Stimulated activated CD8-positive, alpha-beta memory T cell treated with anti-CD3 and anti-CD28 coated beads, Interleukin-12 subunit alpha, Interleukin-12 subunit beta, amount 100 ng/mL, for 1 hour (primary cell): ENCODE measurements at places on chromosomes 12 and 14.

- no peak for DNase-seq
These were observed 12.9 kb downstream of the ETV6 start for GRCh38 chr12:11662369-11662768.

DNA sequence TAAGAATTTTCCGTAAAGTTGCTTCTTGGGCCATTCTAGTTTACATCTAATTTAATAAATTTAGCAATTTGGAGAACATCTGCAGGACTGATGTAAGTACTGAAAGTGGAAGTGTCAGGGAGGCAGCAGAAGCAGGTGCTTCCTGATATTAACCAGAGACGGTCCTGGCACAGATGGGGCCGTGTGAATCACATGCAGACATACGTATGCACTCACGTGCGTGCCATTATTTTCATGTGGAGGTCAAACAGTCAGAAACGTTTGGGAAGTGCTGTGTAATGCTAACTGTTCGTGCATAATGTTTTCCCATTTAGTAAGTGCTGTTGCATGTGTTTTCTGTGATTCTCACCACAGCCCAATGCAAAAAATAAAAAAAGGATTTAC is 87.8 kb upstream of the DYNC1H1 start:
- peak; percentile 47 for DNase-seq

DNA sequence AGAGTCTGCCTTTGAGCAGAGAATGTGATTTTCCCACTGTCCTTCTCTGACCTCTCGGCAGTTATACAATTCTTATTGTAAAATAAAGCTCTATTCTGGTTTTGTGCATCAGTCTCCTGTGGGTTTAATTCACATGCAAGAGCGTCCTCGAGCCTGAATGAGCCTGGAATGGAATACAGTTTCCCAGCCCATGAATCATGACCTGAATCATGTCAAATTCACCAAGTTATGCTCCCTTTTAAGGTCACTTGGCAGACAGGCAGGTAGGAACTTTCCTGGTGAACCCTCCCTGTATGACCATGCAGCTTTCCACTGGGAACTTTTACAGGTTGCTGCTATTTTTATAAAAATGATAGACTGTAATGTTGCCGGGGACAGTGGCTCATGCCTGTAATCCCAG is 41.7 kb downstream of the BICD1 start:
- no peak for DNase-seq

- DNase-seq: no peak
These were observed 78.3 kb downstream of the SERPINA3 start for GRCh38 chr14:94690486-94690885.

DNA sequence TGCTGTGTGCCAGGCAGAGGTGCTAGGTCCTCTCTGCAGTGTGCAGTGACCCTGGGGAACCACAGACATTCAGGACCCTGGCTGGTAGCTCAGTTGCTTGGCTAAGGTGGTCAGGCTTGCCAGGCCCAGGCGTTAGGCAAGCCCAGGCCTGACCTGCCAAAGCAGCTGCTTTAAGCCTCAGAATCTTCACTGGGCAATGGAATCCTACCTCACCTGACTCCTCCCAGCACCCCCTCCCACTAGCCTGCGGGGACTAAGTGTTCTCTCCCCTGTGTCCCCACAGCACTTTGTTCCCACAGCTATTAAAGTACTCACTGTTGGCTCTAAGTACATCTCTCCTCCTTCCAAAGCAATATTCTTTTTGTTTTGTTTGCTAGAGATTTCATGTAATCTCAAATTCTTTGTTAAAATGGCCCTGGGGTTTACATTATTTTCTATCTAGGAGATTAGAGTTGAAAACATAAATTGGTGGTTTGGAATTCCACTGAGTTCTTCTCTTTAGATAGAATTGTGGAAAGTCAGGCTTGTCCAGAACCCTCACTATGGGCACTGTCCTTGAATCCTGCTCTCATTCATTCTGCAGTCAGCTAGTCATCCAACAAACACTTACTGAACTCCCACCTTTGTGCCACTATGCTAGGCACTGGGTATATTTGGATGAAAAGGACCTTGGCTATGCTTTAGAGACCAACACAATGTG is 44.4 kb downstream of the DGLUCY start:
- DNase-seq: no peak

- peak; percentile 14 for DNase-seq
These were observed 1.2 kb downstream of the DUSP16 start for GRCh38 chr12:12561371-12562015.

DNA sequence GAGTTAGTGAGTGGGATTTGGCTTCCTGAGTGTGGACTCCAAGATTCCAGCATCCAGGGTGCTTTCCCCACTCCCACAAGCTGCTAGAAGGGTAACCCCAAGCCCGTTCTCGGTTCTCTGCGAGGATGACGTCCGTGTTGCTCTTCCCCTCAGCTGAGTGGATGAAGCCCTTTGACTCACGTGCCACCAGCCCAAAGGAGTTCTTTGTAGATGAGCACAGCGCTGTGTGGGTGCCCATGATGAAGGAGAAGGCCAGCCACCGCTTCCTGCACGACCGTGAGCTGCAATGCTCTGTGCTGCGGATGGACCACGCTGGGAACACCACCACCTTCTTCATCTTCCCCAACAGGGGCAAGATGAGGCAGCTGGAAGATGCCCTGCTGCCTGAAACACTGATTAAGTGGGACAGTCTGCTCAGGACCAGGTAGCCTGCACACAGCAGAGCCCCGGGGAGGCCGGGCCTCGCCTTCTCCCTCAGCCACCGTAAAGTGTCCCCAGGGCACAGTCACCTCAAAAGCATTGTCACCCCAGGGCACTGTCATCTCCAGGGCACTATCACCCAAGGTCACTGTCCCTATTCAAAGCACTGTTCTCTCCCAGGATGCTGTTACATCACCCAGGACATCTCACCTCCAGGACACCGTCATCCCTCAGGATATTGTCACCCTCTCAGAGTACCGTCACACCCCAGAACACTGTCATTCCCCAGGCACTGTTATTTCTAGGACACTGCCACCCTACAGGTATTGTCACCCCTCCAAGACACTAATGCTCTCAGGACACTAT is 31.3 kb downstream of the SERPINA3 start:
- no peak for DNase-seq

- no peak for DNase-seq
These were observed 51.6 kb upstream of the PIWIL1 start for GRCh38 chr12:130286041-130286440.

DNA sequence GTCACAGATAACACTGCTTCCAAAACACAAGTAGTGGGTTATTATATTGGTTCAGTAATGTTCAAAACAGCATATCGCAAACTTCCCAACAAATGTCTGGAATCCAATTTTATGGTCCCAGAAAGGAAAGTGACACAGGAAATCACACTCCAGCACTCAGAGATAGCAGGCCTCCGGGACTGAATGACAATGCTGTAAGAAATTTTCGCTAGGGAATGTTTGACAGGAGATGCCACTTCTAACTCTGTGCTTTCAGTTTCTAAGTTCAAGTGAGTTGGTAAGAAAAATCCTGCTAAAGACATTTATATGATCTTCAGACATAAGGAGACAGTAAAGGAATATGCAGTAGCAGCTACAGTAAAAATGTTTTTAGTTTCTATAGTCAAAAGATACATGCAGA is 93.2 kb downstream of the SLC2A13 start:
- no peak for DNase-seq

DNA sequence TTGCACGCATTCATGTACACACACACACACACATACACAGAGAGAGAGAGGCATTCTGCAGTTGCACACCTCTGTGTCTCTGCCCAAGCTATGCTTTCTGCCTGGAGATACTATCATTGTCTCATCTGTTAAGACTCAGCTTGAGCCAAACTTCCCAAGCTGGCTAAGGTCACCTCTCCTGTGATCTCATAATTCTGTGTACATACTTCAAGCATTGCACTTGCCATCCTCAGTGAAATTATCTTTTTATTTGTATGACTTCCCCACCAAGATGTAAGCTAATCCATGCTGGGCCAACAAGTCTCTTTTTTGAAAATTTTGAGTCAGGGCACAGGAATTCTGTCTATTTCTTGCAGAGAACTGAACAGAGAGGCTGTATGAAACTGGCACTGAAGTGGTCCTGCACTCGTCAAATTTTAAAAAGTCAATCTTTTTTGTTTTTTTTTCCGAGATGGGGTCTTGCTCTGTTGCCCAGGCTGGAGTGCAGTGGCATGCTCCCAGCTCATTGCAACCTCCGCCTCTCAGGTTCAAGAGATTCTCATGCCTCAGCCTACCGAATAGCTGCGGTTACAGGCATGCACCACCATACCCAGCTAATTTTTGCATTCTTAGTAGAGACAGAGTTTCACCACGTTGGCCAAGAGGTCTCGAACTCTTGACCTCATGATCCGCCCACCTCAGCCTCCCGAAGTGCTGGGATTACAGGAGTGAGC is 44.3 kb downstream of the TMTC1 start:
- no peak for DNase-seq

GRCh38 chr14:87156878-87157277 is 836.1 kb downstream of the GALC start:
- no peak for DNase-seq

DNA sequence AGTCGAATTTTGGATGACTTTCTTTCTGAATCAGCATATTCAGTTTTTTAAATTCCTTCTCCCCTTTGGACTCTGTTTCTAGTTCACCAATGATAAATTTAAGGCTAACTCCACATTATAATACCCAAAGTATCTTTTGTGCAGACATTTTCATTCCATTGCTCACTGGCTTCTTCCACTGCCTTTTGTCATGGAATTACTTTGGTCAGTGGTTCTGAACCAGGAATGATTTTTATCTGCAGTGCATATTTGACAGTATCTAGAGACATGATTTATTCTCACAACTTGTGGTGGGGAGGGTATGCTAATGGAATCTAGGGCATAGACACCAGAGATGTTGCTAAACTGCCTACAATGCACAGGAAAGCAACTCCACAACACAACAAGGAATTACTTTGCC is 234.4 kb upstream of the PRKD1 start:
- DNase-seq: no peak

- peak; percentile 15 for DNase-seq
These were observed 3.5 kb downstream of the PTPN21 start for GRCh38 chr14:88551094-88551870.

- no peak for DNase-seq
These were observed 483.5 kb downstream of the ATP23 start for GRCh38 chr12:58424735-58425392.

DNA sequence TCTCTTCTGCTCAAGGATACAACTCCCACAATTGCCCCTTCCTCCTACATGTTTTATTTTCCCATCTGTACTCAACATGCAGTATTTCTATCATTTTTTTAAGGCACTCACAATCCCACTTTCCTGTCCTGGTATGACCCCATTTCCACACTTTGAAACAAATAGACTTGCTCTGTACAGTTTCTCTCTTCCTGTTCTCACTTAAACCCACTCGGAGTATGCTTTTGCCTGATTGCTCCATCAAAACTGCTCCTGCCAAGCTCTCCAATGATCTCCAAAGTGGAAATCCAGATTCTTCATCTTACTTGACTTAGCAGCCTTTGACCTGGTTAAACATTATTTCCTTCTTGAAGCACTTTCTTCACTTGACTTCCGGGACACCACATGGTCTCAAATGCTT is 384.5 kb downstream of the SEC23A start:
- DNase-seq: no peak

GRCh38 chr12:29053567-29053966 is 95.5 kb upstream of the FAR2 start:
- DNase-seq: no peak

GRCh38 chr14:91987192-91987591 is 39.7 kb upstream of the FBLN5 start:
- DNase-seq: no peak

DNA sequence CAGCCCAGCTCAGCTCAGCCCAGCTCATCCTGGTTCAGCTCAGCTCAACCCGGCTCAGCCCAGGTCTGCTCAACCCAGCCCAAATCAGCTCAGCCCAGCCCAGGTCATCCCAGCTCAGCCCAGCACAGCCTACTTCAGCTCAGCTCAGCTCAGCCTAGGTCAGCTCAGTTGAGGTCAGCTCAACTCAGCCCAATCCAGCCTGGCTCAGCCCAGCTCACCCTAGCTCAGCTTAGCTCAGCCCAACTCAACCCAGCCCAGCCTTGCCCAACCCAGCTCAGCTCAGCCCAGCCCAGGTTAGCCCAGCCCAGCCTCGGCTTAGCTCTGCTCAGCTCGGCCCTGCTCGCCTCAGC is 332.3 kb downstream of the TMEM121 start:
- no peak for DNase-seq

- no peak for DNase-seq
These were observed 13.9 kb downstream of the TMEM119 start for GRCh38 chr12:108583991-108584390.

GRCh38 chr12:118356809-118357256 is 15.9 kb downstream of the TAOK3 start:
- DNase-seq: no peak

GRCh38 chr12:53523131-53523530 is 15.8 kb upstream of the NPFF start:
- no peak for DNase-seq

- DNase-seq: no peak
These were observed 10.9 kb downstream of the CTDSP2 start for GRCh38 chr12:57835366-57836288.

DNA sequence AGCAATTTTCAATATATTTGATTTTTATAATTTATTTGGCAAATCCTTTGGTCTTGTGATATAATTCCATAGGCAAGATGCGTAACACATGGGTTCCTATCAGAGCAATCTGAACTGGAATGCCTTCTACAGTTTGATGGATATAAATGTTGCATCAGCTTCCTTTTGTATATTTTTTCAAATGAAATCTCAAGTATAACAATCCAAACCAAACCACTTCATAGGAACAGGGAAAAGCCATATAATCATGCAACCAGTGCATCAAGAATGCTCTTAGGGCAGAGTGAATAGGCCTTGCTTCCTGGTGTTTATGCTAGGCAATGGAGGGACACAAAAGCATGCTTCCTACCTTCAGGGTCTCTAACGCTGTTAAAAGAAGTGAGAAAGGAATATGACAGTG is 34.5 kb downstream of the EFCAB11 start:
- DNase-seq: no peak

- no peak for DNase-seq
These were observed 28.2 kb upstream of the ARID2 start for GRCh38 chr12:45701296-45701695.

- no peak for DNase-seq
These were observed 242.0 kb downstream of the BMP4 start for GRCh38 chr14:53714495-53715192.

GRCh38 chr12:124829008-124829707 is 34.5 kb downstream of the SCARB1 start:
- DNase-seq: no peak

GRCh38 chr14:68842298-68842697 is 49.4 kb upstream of the ZFP36L1 start:
- DNase-seq: no peak
